ELR (cell line): ENCODE measurements at places on chromosomes 4 and X.

DNA sequence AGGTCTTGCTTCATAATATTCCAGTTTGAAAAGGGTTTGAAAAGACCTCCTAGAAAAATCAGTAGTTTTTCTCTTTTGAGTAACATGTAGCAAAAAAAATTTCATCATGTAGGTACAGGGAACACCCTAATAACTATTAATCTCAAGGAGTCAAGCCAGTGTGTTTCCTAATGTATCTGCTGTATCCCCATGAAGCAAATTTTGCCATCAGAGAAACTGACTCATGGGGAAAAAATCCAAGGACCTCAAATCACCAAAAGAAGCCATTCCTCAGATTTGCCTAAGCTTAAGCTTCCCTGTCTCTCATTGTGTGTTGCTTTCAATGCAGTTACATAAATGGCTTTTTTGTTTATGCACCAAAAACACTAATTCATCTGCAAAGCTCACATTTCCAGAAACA, 29.7 kb downstream of the F9 start:
- DNase-seq, result no peak

DNA sequence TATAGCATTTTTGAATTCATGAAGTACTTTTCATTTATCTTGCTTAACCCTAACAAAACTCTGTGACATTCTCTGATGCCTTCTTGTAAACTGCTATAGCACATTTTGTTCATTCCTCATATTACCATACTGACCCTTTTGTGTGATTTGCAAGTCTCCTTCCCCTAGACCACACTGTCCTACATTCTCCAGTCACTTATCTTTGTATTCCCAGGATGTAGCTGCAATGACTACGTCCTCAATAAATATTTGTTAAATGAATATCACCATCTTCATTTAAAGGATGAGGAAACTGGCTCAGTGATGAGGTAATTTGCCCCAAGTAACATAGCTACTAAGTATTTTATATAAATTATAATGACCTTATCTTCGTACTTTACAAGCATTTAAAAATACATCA, 11.9 kb downstream of the HUWE1 start:
- DNase-seq, result no peak

- no peak for DNase-seq
Observed at GRCh38 chr4:174451718-174452296, 70.5 kb downstream of the HPGD start.

GRCh38 chrX:10744007-10744406, 123.6 kb upstream of the MID1 start:
- DNase-seq, result no peak
